ENCODE measurements at places on chromosomes 11 and 22. TPM values are rescaled to one million over a fixed set of nuclear protein-coding genes. Genes with fewer than 3 reads are reported as not detected.

Gene CCDC15
- 0.25 TPM for total RNA-seq

Gene TOB2
- total RNA-seq, result 63.6 TPM

Gene OR5AP2
- not detected for total RNA-seq

DNA sequence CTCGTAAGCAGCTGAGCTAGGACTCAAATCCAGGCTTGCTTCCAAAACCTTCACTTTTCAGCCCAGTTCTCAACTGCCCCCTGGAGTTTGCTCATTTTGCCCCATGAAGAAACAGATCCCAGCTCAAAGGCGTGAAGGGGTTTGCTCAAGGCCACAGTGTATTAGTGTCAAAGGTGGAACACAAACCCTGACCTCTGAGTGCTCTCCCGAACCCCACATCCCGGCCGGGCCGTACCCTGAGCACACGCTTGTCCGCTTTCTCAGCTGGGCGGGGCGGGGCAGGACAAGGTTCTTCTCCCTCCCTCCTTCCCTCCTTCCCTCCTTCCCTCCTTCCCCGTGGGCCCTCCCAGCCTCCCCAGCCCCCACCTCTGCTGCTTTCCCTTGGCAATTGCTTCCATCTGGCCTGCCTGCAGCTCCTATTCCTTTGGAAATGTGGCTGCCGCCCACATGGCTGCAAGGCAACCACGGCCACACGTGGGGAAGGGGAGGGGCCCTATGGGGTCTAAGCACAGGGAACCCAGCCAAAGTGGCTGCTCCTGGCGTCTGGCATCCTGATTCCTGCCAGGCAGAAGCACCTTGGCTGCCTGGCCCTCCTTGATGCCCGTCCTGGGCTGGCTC, 4.1 kb downstream of the ST3GAL4 start:
- DNase-seq, result peak; percentile 82

- DNase-seq, result no peak
Measured at GRCh38 chr11:80211673-80212072, 770.8 kb upstream of the TENM4 start.

- no peak for DNase-seq
Measured at GRCh38 chr22:34849965-34850364, 216.0 kb upstream of the ISX start.

DNA sequence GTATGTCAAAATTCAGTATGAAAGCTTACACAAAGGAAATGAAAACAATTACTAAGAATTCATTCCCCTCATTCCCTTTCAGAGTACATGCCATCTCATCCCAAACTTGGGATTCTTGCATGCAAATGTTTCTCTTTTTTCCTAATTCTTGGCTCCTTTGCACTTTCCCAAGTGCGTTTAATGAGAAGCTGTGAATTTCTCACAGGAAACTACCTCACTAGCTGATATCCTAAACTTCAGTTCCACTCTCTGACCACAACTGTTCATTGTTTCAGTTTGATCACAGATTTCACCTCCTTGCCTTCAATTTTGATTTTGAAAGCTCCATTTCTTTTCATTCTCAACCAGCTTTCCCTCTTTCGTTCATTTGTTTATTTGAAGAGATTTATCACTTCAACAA, 5.9 kb upstream of the ARL14EP start:
- no peak for DNase-seq

GRCh38 chr11:101453682-101454081, 130.1 kb downstream of the TRPC6 start:
- DNase-seq, result no peak
